Mammary epithelial cell (primary cell): ENCODE measurements at places on chromosomes 2 and 18. TPM values are rescaled to one million over a fixed set of nuclear protein-coding genes. Genes with fewer than 3 reads are reported as not detected.

- DNase-seq, result no peak
Observed at GRCh38 chr2:110871637-110872036, 139.3 kb downstream of the ACOXL start.

DNA sequence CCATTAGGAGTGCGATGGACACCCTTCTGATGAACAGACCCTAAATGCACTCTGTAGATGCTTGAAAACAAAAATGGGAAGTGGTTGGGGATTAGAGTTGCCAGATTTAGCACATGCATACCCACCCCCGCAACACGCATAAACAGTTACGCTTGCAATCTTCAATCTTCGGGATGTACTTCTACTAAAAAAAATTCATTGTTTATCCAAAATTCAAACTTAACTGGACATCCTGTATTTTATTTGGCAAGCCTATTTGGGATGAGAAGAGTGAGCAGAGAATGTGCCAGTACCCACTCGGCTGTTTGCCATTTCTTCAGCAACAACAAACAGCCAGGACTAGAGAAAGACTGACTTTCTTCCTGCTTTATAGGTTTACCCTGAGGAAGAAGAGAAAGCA is 18.4 kb downstream of the KIAA2012 start:
- no peak for DNase-seq

DNA sequence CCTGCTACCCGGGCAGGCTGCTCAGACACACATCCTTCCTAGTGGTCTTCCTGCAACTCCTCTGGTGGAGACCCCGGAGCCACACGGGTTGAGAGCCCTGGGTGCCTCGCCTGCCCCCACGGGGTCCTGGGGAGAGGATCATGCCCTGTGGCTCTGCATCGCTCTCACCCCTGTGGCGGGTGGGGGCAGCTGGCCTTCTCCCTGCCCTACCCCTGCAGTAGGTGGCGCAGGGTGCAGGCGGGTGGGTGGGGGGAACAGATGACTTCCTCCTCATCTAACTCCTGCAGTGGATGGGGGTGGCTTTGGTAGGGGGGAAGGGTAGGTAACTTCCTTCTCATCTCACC is 38.5 kb downstream of the TSHZ1 start:
- no peak for DNase-seq

GRCh38 chr2:10911291-10912075 is at the start of gene KCNF1:
Gene KCNF1 (plus strand): TSS chr2:10911934. CDS start chr2:10912427, 493 bp downstream.
- peak; percentile 58 for DNase-seq

GRCh38 chr18:68035774-68036522 is 519.4 kb upstream of the DSEL start:
- DNase-seq, result no peak

GRCh38 chr18:78642296-78642951 is 337.2 kb upstream of the SALL3 start:
- no peak for DNase-seq

- DNase-seq, result no peak
Observed at GRCh38 chr18:10162340-10162739, 248.5 kb downstream of the VAPA start.

- no peak for DNase-seq
Observed at GRCh38 chr2:207044379-207045362, 105.4 kb downstream of the CPO start.

- no peak for DNase-seq
Observed at GRCh38 chr2:211494085-211494484, 937.7 kb downstream of the CPS1 start.

DNA sequence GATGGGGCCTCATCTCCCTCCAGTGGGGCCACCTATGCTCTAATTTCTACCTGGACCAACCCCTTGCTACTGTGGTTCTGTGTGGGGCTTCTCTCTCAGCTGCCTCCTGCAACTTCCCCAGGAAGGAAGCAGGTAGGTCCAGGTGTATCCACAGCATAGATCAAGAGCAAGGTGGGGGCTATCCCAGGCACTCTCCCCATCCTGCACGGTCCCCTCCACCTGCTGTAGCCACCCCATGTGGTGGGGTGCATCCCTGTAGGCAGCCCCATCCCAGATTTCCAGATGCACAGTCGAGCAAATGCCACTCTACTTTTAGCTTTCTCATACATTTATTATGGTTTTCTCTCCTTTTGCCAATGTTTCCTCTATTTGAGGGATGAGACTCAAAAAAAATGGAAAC is 156.1 kb downstream of the FBXO15 start:
- DNase-seq, result no peak

- no peak for DNase-seq
Observed at GRCh38 chr2:110755491-110756078, 23.2 kb downstream of the ACOXL start.

GRCh38 chr2:130385709-130386108 is 29.9 kb downstream of the PTPN18 start:
- DNase-seq, result no peak

DNA sequence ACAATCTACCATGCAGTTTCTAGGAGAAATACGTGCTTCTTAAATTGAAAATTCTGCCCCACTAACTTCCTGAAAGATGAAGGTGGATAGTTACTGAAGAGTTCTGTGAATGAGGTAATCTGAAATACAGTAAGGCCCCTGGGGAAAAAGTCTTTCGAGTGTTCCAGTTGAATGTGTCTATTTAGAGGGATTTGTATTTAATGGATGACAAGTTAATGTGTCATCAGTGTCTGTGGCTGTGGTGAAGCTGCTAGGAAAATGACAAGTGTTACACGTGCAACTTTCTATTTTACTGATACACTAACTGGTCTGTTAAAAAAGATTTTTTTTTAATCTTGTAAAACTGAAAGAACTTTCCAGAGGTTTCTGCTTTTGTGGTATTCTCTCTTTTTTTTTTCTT is 384.6 kb downstream of the STK39 start:
- peak; percentile 68 for DNase-seq

DNA sequence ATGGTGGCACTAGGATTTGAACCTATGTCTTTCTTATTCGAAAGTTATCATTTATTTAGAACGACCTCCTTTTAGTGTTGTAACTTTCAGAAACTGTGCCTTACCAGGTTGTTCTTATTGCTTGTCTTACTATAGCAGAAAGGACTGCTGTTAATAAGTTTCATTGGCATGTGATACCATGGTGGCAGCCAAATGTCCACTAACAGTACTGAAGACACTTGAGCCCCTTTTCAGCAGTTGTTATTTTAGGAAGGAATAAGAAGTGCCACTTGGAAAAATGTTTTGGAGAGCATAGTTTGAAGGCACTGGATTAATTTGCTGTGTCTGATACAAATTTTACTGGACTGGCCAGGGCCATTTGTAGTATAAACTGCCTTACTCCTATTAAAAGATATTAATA is 37.7 kb downstream of the CEP192 start:
- no peak for DNase-seq

GRCh38 chr2:143000599-143000998 is 123.1 kb downstream of the KYNU start:
- no peak for DNase-seq

DNA sequence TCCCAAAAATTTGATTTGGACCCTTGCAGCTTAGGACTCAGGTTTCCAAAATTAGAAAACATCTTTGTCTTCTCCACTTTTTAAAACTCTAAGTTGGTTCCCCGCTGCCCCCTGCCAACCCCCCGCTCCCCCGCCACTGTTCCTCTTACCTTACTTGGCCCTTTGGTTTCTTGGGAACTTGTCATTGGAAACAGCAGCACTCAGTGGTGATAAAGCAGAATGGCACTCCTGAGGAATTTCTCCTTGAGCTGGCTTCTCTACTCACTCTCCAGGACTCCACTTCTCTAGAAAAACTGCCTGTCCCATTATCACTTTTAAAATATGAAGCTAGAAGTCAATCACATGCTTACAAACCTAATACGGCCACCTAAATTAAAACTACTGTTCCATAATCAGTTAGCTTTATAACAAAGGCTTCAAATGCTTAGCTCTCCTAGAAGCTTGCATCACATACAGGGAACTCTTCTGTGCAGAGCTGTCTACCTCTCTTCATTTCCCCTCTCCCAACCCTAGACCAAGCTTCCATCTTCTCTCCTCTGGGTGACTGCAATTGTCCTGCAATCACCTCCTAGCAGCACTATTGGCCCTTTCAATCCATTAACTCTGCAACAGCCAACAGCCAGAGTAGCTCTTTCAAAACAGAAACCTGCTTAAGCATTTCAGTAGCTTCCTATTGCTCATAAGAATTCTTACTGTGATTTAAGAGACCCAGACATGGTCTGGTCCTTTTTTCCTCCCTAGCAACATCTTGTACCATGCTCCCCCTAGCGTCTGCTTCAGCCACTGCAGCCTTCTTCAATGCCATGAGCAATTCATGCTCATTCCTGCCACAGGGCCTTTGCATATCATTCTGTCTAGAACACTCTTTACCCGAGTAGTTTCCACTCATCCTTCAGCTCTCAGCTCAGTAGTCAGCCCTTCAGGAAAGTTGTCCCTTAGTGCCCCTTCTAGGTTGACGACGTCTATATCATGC is 15.2 kb upstream of the PLEKHM3 start:
- DNase-seq, result peak; percentile 50

GRCh38 chr18:45621061-45621511 is 5.8 kb downstream of the SLC14A2 start:
- DNase-seq, result peak; percentile 16

GRCh38 chr2:4047961-4048891 is 344.9 kb downstream of the DCDC2C start:
- no peak for DNase-seq

The GPR155 gene
- total RNA-seq, result 13.8 TPM

The ANKRD53 gene
- total RNA-seq, result 0.83 TPM

The CD8B gene
- total RNA-seq, result not detected in 2 replicates

The IL1R1 gene
- 4.7 and 7.7 TPM in 2 replicates for total RNA-seq

The ICA1L gene
- total RNA-seq, result 8.7 and 10.7 TPM in 2 replicates

The CGREF1 gene
- total RNA-seq, result 6.8 TPM
